ENCODE measurements at places on chromosomes 1 and 21. TPM values are rescaled to one million over a fixed set of nuclear protein-coding genes. Genes with fewer than 3 reads are reported as not detected.

CPTP gene
- 28.3 TPM for total RNA-seq

PLEKHO1 gene
- 22.8 TPM for total RNA-seq

BARHL2 gene
- total RNA-seq, result not detected

ATAD3C gene
- total RNA-seq, result 3.5 TPM

KIRREL1 gene
- total RNA-seq, result 32.6 TPM

C8B gene
- total RNA-seq, result not detected

TYW3 gene
- total RNA-seq, result 9.7 TPM

CLCA4 gene
- total RNA-seq, result not detected

MYOG gene
- not detected for total RNA-seq
